IMR-90 (cell line): ENCODE measurements at places on chromosomes 6 and 20. TPM values are rescaled to one million over a fixed set of nuclear protein-coding genes. Genes with fewer than 3 reads are reported as not detected.

- no peak for DNase-seq
Measured at GRCh38 chr20:16451982-16452381, 121.3 kb downstream of the KIF16B start.

Gene ERVFRD-1
- not detected in 2 replicates for polyA plus RNA-seq

GRCh38 chr6:100246206-100246605, 218.5 kb downstream of the SIM1 start:
- DNase-seq: no peak

Gene TRIM40
- polyA plus RNA-seq: not detected in 2 replicates

- DNase-seq: no peak
Measured at GRCh38 chr20:57663681-57664451, 43.6 kb upstream of the ZBP1 start.

GRCh38 chr6:81892891-81893290, 140.4 kb upstream of the TENT5A start:
- no peak for DNase-seq

Gene OR12D3
- not detected in 2 replicates for polyA plus RNA-seq

Gene GNL1
- 43.7 and 44.0 TPM in 2 replicates for polyA plus RNA-seq

GRCh38 chr6:87945966-87946365, 101.7 kb upstream of the SPACA1 start:
- no peak for DNase-seq

DNA sequence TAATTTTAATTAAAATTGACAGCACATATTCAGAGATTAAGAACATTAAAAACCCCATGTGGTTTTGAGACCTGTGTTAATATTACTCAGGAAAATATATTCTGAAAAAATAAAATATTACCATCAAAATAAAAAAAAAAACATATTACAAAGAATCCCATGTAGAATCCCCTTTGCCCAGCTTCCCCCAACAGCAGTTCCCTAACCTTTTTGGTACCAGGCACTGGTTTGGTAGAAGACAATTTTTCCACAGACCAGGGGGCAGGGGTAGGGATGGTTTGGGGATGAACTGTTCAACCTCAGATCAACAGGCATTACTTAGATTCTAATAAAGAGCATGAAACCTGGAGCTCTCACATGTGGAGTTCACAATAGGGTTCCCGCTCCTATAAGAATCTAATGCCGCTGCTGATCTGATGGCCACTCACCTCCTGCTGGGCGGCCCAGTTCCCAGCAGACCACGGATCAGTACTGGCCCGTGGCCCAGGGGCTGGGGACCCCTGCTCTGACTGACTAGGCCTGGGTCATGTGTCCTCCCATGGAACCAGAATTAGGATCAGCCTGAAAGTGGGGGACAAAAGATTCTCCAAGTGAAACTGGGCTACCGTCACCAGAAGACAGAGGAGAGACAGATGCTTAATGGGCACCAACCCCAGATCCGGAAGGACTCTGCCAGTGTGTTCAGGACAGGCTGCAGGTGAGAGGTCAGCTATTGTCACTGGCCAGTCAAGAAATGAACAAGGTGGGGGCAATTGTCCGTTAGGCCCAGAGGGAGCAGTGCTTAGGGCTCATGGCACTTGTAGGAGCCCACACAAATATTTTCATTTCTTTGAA, 235.5 kb downstream of the PREX1 start:
- DNase-seq: no peak

Gene KIF25
- not detected in 2 replicates for polyA plus RNA-seq

- DNase-seq: no peak
Measured at GRCh38 chr20:57374931-57375651, 16.1 kb upstream of the RBM38 start.

Gene PHACTR2
- polyA plus RNA-seq: 12.7 and 14.5 TPM in 2 replicates

DNA sequence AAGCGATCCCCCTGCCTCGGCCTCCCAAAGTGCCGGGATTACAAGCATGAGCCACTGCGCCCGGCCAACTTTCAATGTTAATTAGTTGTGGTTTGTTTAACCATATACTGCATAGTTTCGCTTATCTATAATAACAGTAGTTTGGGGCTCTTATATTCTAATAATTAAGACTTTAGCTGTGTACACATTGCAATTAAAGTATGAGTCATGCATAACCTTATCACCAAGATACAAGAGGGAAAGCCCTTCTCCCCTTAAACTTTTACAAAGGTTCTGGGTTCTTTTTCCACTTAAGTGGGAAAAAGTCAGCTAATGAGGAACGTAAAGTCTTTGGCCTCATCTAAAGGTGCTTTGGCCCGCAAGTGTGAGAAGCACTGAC, 3.2 kb upstream of the MCCD1 start:
- no peak for DNase-seq

GRCh38 chr6:15880262-15880973, 217.6 kb upstream of the DTNBP1 start:
- DNase-seq: no peak

DNA sequence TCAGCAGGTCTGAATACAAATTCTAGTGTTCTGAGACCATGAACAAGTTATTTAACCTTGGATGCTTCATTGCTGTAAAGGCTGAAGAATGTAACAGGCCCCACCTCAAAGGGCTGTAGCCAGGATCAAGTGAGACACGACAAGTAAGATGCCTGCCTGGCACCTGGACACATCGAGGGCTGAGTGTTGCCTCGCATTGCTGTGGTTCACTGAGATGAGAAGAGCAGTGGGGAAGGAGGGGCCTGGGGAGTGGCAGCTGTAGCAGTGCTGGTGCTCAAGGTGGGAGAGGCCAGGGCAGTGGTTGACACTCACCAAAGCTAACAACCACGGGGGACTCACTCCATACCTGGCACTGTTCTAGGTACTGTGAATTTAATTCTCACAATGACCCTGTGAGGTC, 187.8 kb downstream of the KIF16B start:
- no peak for DNase-seq

DNA sequence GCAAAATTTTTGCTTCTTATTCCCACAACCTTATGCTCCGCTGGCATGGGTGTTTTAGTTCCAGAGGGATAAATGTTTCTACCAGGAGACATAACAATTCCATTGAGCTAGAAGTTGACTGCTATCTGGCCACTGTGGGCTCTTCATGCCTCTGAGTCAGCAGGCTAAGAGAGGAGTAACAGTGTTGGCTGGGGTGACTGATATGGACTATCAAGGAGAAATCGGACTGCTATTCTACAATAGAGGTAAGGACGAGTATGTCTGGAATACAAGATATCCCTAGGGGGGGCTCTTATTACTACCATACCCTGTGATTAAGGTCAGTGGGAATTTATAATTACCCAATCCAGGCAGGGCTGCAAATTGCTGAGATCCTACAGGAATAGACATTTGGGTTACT, 26.9 kb downstream of the FBXO30 start:
- DNase-seq: no peak

GRCh38 chr20:12573442-12573841, 435.3 kb upstream of the SPTLC3 start:
- no peak for DNase-seq

DNA sequence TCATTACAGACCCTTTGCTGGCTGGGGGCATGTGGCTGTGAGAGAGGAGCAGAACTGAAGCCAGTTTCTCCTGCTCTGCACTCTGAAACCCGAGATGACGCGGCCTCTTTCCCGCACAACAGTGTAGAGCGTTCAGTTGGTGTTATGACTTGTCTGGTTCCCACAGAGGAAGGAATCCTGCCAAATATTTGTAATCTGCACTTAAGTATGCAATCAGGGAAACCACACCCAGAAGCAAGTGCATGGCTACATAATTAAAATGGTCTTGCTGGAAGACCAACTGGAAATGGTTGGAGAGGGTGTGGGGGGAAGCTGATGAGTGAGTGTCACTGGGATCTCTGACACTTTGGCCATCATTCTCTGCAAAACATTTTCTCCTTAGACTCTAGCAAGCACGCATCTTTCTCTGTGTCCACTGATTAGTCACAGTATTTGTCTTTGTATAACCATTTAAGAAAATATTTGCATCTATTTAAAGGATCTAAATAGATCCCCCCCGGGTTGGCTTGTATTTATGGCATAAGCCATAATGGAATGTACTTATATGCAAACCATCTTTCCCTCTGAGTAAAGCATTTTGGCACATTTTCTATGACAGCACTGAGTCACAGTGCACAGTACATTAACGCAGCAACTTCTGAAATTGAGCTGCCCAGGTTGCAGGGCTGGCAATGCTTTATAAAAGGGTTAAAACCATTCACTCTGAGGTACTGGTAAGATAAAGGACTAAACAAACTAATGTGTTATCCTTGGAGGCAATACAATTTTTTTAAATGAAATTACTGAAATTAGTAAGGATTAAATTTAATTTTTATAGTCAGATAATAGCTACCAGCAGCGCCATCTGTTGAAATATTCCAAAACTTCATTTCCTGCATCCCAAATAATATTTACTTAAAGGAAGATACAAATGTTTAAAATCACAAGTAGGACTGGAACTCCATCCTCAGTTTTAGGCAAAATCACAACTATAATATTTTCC, 76.7 kb downstream of the FOXC1 start:
- peak; percentile 96 for DNase-seq

- DNase-seq: peak; percentile 26
Measured at GRCh38 chr6:124968401-124968800, 6.2 kb downstream of the RNF217 start.

GRCh38 chr6:101605874-101606273, 212.4 kb downstream of the GRIK2 start:
- peak; percentile 13 for DNase-seq

GRCh38 chr6:29567991-29568390, 8.5 kb upstream of the UBD start:
- no peak for DNase-seq

- DNase-seq: peak; percentile 49
Measured at GRCh38 chr6:30169658-30170614, 6.6 kb downstream of the TRIM15 start.

DNA sequence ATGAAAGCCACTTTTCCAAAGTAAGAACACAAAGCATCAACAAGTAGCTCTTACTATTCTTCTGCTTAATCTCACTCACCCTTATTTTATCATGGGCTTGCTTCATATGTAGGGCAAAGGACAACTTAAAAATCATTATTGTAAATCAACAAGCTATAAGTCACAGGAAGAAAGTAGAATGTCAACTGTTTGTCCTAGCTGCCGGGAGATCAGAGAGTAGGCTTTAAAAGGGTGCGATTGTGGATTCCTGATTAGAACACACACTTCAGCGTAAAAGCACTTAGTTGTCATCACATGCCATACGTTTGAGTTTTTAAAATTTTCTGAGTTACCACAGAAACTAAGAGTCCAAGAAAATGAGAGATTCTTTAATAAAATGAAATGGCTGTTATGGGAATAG, 44.4 kb upstream of the NHSL1 start:
- no peak for DNase-seq

DNA sequence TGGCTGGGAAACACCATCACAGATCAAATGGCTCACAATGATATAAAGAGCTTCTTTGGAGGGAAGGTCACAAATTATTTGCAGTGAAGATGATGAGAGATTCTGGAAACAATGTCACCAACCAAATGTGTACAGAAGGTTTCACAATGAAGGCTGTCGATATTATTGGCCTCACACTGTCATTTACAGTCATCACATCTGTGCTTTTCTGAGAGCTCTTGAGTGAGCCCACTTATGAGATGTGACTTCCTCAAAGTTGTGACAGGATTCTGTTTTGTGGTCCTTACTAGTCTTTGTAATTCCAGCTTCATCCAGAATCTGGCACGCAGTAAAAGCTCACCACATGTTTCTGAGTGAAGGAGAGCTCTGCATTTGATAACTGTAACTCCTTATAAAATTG, 133.6 kb downstream of the LMBRD1 start:
- no peak for DNase-seq

Gene CD83
- polyA plus RNA-seq: 2.0 TPM in 2 replicates

DNA sequence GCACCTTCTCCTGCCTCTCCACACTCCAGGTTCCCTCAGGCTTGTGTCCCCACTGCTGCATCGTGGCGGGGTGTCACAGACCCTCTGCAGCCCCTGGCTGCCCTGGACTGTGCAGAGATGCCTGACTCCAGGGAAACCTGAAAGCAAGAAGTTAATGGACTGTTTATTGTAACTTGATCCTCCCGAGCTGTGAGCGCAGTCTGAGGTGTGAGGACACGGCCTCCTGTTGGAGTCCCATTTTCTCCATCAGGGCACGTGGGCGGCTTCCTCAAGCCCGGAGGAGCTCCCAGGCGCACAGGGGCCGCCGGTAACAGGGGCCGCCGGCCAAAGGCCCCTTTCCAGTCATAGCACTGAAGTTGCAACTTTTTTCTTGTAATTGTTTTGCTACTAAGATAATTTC, 16.9 kb downstream of the RBM38 start:
- DNase-seq: peak; percentile 39

GRCh38 chr20:62928246-62928939, 2.1 kb upstream of the DIDO1 start:
- DNase-seq: no peak

GRCh38 chr20:34708621-34709043, 4.5 kb downstream of the TP53INP2 start:
- DNase-seq: peak; percentile 16

DNA sequence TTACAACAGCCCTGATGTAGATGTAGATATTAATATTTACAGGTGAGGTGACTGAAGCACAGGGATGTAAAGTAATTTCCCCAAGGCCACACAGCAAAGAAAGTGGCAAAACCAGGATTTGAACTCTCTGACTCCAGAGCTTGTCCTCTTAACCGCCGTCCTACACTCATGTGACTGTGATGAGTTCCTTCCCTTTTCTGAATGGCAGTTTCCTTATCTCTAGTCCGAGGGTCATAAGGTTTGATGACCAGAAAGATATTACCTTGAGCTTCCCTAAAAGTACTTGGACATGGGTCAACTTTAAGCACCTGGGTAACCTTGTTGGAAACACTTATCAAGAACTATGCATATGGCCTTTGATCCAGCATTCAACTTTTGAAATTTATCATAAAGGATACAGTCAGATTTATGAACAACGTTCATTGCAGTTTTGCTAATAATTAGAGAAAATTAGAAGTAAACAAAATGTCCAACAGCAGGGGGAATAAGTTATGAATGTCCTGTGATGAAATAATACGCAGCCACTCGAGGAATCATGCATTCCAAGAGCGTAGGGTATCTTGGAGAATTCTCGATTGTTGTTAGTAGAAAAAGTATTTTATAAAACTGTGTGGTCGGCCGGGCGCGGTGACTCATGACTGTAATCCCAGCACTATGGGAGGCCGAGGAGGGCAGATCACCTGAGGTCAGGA, 2.3 kb upstream of the TLDC2 start:
- DNase-seq: no peak

DNA sequence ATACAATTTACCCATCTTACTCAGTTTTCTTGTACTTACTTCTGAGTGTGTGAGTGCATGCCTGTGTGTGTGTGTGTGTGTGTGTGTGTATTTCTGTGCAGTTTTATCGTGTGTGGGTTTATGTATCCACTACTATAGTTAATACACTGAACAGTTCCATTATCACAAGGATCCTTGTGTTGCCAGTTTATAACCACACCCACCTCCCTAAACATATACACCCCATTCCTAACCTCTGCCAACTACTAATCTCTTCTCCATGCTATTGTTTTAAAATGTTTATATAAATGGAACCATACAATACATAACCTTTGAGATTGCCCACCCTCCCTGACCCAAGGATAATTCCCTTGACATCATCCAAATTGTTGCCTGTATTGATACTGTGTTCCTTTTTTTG, 18.7 kb downstream of the POFUT1 start:
- no peak for DNase-seq

GRCh38 chr6:161393839-161394364, 120.0 kb upstream of the AGPAT4 start:
- peak; percentile 90 for DNase-seq

Gene ZBTB24
- 2.1 and 2.3 TPM in 2 replicates for polyA plus RNA-seq

Gene GRM1
- not detected in 2 replicates for polyA plus RNA-seq
